ENCODE measurements at places on chromosomes 2 and 18.

- no peak for DNase-seq
These were observed 207.0 kb upstream of the FANCL start for GRCh38 chr2:58448065-58448507.

DNA sequence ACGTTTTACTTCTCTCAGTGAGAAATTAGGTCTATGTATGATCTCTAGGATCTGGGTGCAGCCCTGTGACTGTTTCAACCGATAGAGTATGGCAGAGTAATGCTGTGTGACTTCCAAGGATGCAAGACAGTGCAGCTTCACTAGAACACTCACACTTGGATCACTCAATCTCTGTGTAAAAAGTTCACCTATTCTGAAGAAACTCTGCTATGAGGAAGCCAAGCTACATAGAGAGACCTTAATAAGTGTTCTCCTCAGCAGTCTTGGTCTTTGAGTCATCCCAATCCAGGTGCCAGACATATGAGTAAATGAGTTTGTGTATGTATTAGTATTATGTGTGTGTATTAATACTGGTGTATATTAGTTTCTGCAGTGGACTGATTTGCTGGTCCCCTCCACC, 335.0 kb downstream of the NR4A2 start:
- DNase-seq, result no peak

DNA sequence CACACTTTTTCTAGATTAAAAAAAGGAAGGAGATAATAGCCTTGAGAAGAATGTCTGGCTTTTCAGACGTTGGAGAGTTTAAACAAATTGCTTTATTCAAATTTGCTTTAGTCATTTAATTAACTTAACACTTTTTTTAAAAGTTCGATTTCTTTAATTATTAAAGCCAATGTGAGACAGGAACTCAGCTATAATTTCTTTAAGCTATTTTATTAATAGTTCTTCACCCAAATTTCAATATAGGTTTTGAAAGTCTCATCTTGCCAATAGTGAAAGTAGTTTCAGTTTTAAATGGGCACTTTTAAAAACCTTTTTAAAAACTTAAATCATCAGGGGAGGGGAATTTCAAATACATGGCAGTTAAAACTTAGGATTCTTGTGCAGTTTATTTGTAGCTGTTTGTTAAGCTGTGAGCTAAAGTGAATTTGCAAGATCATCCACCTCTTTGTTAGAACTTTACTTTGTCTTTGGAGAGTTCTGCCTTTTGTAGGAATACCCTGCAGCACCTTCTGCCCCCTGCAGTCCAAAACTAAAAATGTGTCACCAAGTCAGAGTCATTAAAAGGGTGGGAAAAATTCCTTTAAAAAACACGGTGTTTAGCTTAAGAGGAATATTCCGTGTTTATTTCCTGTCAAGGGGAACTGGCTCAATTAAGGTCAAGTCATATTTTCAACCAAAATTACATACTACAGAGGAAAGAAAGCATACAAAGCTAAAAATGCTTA, 4.6 kb downstream of the TGIF1 start:
- DNase-seq, result no peak

GRCh38 chr2:88201811-88202169, 31.6 kb downstream of the THNSL2 start:
- DNase-seq, result no peak
